ENCODE measurements at places on chromosomes 6 and 20.
A peak's percentile ranks its signal among the peaks of the same experiment; 100 is the strongest.

DNA sequence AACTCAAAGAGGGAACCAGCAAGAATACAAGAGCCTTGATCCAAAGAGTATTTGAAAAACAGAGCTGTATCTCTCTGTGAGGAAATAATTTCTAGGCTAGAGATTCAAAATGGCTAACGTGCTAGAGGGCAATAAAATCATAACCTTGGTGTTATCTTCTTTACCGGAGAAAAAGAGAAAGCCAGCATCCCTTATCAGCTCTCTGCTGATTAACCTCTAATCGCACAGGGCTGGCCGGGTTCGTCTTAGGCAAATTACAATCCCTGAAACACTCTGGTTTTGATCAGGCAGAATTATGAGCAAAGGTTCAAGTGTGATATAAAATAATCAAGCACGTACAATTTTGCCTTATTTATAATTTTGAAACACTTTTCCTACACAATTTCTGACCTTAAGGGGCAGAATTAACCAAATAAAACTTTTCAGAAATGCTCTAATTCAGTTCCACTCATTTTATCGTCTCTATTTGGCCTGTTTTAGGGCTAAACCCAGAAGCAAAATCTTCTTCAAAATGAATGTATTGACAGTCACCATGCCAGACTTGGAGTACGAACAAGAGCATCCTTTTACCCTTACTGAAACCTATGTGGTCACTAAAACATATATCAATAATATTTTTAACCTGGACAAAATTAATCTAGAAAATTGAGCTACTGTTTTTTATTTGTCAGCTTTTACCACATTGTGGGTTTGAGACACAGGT, 13.7 kb downstream of the PSMB9 start:
- peak; percentile 26 for DNase-seq

- no peak for DNase-seq
Measured at GRCh38 chr6:152583888-152584287, 53.3 kb downstream of the SYNE1 start.

GRCh38 chr20:57211908-57212533, 54.4 kb downstream of the BMP7 start:
- no peak for DNase-seq

- DNase-seq = no peak
Measured at GRCh38 chr6:38113825-38114576, 294.5 kb downstream of the ZFAND3 start.

GRCh38 chr6:110315869-110316398, 42.2 kb downstream of the METTL24 start:
- DNase-seq = peak; percentile 8

GRCh38 chr6:13767121-13767808, 47.1 kb downstream of the MCUR1 start:
- peak; percentile 51 for DNase-seq

DNA sequence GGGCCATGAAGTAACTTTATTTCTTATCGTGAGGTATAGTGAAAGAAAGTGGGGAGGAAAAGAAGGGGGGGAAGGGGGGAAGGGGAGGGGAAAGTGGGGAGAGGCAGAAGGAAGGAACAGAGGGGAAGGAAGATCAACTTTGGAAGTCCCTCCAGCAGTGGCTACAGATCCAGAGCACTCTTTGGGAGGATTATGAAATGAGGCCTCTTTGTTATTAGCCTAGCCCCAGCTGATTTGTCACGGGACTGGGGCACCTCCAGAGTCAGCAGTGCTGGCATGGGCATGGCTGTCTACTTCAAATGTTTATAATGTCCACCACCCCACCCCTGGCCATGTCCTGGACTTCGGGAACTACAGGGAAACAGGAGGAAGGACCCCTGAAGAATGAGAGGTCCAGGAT, 7.6 kb downstream of the MOCS1 start:
- no peak for DNase-seq

DNA sequence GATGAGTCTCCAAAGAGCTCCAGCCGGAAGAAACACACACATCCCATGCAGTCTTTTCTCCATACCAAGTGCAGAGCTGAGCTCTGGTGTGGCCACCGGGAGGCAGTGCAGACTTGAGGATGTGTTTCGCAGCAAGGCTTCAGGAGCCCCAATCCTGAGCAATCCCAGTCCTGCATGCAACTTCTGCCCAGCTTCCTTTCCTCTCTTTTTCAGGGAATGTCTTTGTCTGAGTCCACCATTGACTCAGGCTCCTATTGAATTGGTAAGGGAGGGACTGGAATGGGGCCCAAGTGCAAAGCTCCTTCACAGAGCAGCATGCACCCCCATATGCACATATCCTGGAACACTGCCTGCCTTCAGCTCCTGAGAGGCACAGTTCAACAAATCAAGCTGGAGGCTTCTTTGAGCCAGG, 50.5 kb upstream of the ASIP start:
- peak; percentile 71 for DNase-seq

DNA sequence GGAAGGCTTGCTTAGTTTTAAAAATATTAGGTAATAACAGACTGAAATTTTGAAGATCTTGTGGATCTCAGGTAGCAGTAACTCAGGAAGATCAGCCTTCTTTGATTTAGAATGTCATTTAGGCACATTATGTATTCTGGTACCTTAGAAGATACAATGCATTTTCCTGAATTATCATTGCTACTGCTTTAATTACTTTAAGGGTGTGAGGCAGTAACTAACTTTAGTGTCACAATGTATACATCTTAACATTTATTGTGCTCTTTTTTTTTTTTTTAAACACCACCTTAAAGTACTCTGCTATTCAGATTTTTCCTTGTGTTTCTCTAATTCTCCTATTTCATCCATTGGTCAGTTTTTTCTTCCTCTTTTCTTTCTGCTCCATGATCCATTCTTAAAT, 13.3 kb downstream of the MAPK14 start:
- no peak for DNase-seq

- no peak for DNase-seq
Measured at GRCh38 chr6:166496460-166496859, 90.0 kb downstream of the RAMACL start.

GRCh38 chr6:33217681-33218080, 9.4 kb downstream of the RING1 start:
- no peak for DNase-seq

DNA sequence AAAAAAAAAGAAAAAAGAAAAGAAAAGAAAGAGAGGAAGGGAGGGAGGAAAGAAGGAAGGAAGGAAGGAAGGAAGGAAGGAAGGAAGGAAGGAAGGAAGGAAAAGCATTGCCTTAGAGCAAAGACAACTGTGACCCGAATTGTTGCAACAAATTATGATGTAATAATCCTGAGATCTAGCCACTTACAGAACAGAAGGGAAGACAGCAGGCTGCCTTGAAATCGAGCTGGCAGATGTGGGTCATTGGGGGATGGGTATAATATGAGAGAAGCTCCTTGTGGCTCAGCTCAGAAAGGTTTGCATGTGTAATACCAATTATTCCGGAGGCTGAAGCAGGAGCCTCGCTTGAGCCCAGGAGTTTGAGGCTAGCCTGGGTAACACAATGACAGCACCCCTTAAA, 208.1 kb upstream of the PROKR2 start:
- DNase-seq = peak; percentile 59
